CD4-positive, alpha-beta T cell (primary cell): ENCODE measurements at places on chromosomes 2 and 18. TPM values are rescaled to one million over a fixed set of nuclear protein-coding genes. Genes with fewer than 3 reads are reported as not detected.
A peak's percentile ranks its signal among the peaks of the same experiment; 100 is the strongest.

GRCh38 chr2:114550895-114551793 lies 108.7 kb downstream of the DPP10 start:
- DNase-seq: no peak

- no peak for DNase-seq
Observed at GRCh38 chr2:7969756-7970515, 711.9 kb upstream of the ID2 start.

- DNase-seq: no peak
Observed at GRCh38 chr2:30437809-30438548, 9.1 kb upstream of the LCLAT1 start.

DNA sequence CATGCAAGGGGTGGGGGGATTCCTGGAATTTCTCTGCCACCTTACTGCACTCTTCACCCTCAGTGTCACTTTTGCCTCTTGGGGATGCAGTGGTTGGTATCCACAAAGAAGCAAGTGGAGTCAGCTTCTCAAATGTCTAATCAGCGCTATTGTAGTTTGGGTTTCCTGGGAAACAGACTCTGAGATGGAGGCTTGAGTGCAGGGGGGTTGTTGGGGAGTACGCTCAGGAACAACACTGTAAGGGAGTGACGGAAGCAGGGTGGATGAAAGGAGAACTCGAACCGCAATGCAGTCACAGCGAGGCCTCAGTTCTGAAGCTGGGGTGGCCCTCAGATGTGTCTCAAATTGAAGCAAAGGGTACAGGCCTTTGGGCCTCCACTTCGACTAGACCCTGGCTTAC lies 73.6 kb upstream of the EPC2 start:
- no peak for DNase-seq

- no peak for DNase-seq
Observed at GRCh38 chr2:32562906-32563305, 64.9 kb upstream of the TTC27 start.

DNA sequence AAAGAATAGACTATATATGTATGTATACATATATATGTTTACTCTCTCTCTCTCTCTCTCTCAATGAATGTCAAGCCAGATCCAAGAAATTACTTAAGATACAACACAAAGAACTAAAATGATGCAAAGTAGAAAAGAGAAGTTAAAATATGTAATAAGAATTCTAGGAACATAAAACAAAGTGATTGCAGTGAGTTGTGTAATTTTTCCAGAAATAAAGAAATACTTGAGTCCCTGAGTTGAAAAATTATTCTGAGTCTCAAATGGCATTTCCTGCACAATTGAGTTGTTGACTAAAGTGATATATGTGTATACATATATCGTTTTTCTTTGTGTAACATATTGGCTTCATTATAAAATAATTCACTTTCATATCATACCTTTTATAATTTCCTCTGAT lies 262.4 kb downstream of the INSIG2 start:
- no peak for DNase-seq

DNA sequence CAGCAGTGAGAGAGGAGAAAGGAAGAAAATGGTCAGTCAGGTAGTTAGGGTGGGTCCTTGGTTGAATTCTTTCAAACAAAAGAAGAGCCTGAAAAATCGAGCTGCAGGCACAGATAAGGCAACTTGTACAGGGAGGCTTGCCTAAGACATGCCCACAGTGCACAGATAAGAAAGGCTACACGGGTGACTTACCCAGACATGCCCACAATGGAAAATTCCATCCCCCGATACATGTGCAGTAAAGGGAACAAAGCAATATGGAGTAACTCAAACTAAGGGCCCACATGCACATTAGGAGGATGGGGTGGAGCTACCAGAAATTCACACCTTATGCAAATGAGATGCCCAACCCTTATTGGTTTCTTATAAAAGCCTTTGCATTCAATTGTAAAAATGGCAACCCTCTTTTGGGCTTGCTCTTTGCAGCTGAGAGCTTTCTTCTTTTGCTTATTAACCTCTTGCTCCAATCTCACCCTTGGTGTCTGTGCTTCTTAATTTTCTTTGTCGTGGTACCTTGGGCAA lies 110.3 kb upstream of the RMP24 start:
- no peak for DNase-seq

- DNase-seq: peak; percentile 39
Observed at GRCh38 chr2:98822301-98823164, 91.6 kb upstream of the MGAT4A start.

DNA sequence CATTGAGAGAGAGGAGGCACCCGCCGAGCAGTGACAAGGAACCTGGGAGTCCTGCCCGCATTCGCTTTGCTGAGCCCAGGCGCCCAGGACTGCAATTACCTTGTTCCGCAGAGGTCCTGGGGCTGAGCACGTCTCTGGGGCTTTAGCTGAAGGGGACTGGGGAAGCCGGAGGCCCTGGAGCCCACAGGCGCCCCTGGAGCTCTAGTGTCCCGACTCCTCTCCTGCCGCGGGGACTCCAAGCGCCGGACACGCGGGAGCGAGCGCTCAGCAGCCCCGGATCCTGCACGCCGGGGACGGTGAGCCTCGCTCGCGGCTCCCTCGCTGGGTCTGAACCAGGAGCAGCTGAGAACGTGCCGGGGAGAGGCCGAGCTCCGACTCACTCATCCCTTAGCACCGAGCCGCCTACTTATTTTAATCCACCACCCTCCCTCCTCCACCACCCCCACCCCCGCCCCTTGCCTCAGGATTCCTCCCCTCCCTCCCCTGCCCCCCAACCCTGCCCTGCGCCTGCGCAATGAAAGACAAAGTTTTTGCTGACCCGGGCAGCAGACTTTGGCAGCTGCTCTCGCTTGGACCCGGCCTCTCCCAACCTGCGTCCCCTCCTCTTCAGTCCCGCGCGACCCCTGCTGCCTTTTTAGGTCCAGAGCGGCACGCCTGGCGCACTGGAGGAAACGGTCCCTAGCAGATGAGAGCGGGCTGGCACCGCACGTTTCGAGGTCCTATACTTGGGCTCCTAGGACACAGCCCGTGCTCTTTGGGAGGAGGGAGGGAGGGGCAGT lies at the start of gene OSR1:
TSS of gene OSR1 (minus strand) at position 382 of the 779 bp plus-strand sequence. CDS start 4,818 bp downstream, outside the sequence.
- no peak for DNase-seq

DNA sequence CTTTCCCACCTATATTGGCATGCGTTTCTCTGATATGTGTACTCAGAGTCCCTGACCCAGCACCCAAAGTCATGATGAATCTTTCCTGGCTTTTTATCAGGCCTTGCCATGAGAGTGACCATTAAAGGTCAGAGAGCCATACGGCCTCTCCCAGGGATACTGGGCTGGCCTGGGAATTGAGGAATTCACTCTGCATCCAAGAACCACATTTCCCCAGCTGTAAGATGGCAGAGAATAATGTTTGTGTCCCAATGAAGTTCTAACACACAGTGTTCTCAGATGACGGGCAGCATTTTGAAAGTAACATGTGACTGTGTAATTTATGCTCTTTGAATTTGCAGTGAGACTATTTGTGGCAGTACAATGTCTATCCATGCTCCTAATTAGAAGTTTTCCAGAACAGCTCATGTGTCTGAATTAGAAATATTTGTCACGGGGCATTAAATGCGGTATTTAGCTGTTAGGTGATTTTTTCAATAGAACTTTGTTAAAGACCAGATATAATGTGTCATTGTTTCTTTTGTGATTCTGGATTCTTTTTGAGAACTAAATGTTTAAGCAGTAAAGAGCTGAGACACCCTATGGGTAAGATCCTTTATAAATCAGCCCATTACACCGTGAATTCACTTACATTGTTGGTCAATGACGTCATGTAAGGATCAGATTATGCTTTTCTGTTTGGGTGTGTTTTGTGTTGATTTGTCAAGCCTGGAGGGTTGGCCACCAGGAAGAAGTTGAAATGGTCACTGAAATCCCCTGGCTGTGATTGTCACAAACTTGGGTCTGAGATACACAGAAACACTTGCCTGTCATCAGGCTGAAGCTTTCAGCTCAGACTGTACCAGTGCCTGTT lies 7.3 kb upstream of the SLC3A1 start:
- DNase-seq: no peak

- no peak for DNase-seq
Observed at GRCh38 chr2:29481313-29481712, 366.1 kb downstream of the CLIP4 start.

DNA sequence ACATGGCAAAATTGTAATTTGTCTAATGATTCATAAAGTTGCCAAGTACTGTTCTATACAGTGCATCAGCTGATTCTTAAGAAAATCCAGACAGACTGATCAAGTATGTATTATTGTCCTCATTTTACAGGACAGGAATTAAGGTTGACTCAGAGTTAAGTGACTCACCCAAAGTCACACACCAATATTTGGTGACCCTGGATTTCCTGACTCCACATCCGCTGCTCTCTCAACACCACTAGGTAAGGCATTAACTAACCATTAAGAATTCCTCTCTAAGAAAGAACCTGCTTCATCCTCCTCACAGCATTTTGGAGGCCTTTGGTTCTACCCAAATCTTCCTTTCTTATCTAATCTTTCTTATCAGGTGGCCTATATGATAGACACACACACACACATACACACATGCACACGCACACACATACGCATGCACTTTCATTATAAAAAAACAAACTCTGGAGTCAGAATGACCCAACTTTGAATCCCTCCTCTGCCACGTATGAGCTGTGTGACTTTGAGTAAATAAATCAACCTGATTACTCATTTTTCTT lies 150.8 kb downstream of the ANKRD44 start:
- DNase-seq: no peak

DNA sequence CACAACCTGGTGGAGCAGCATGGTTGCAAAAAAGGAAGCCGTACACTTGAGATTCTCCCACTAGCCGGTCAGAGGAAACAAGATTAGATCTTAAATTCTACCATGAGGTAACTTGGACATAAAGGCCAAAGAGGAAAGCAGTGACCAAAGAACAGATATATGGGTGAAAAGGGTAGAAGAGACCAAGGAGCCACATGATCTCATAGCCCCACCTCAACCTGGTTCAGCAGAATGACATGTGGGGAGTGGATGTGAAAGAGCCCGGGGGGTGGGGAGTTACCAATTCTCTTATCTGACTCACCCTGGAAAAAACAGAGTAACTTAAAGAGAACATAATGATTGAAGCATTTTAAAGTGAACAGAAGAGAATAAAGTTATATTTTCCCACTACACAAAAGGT lies 683.0 kb downstream of the DSC3 start:
- DNase-seq: no peak

DNA sequence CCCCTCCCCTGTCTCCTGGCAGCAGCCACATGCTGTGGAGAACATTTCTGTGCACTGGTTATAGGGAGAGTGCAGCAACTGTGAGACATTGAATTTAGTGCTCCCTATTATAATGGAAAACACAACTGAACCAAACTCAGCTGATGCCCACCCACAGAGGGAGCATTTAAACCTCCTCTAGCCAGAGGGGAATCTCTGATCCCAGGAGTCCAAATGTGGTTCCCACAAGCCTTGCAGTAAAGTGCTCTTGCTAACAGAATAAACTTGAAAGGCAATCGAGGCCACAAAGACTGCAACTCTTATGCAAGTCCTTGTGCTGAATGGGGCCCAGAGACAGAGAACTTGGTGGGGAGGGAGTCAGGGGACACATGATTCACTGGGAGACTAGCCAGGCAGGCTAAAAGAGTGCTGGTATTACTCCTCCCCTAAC lies 638.8 kb upstream of the VRK2 start:
- no peak for DNase-seq

DNA sequence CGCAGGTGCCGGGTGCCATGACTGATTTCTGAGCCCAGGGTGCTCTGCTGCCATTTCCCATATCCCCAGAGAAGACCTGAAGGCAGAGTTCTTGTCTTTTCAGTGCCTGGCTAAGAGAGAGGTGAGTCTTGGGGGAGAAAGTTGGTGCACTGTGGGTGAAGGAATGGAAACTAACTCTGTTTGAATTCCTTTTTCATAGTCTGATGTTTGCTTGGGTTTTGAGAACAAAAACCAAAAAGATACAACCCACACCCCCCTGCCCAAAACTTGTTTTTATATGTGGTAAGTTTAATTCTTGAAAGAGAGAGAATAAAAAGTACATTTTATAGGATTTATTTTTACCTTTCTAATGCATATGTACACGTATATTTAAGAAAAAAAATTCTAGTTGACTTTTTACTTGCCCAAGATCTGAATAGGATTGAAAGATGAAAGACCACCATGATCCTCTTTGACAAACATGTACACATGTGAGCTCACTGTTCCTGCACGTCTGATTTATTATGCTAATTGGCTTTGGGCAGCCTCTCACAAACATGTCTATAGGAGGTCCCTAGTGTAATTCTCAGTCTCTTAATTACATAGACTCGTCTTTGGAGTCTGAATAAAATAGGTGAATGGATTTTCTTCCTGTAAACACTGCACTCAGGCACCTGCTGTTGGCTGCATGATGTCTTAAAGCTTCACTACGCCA lies 46.3 kb downstream of the ARL4C start:
- DNase-seq: no peak

DNA sequence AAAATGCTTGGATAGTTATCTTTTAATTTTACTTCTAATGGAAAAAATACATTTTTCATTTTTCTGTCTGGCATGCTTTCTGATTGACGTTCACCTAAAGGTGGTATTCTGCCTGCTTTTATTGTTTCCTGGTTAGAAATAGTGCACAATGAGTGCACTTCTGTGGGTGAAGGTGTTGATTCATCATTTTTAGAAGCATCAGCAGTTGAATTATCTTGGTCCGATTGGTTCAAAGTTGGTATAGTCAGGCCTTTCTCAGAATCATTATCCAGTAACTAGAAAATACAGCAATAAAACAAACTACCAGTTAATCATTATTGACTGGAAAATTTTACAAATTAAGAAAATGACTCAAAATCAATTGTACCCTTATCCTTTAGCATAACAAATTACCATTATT lies 84.5 kb downstream of the STRADB start:
- DNase-seq: no peak

GRCh38 chr2:136342138-136342537 lies 224.2 kb upstream of the CXCR4 start:
- no peak for DNase-seq

DNA sequence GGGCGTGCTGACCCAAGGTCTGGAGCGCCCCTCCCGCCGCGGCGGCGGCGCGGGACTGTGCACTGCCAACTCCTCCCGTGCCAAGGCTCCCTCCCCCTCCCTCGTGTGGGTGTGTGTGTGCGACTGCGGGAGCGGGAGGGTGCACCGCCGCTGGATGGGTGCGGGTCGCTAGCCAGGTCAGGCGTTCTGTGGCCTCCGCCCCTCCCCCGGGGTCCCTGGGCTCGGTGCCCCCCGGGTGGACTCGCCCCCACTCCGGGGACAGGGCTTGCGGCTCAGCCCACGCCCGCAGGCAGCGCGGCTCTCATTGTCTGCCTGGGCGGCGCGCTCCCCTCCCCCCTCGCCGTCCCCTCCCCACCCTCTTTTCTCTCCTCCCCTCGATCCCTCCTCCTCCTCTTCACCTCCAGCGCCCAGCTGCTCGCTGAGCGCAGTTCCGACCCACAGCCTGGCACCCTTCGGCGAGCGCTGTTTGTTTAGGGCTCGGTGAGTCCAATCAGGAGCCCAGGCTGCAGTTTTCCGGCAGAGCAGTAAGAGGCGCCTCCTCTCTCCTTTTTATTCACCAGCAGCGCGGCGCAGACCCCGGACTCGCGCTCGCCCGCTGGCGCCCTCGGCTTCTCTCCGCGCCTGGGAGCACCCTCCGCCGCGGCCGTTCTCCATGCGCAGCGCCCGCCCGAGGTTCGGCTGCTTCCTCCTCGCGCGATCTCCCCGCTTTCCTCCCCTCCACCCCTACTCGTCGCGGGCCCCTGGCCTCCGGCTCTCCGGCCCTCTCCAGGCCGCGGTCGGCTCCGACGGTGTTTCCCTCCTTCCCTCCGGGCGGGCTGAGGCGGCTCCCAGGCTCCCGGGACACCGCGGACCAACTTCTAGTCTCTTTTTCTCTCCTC lies at the start of gene GATA6:
TSS of gene GATA6 (plus strand) at position 579 of the 878 bp plus-strand sequence. CDS start 1,556 bp downstream, outside the sequence.
- no peak for DNase-seq

GRCh38 chr18:44754567-44754966 lies 73.9 kb downstream of the SETBP1 start:
- DNase-seq: no peak

The ZNF2 gene
- not detected for total RNA-seq

The SLC38A11 gene
- total RNA-seq: not detected

The COPS9 gene
- total RNA-seq: 48.5 TPM
